BJ (cell line): ENCODE measurements at places on chromosomes 12 and 14. TPM values are rescaled to one million over a fixed set of nuclear protein-coding genes. Genes with fewer than 3 reads are reported as not detected.

The IKZF4 gene
- 1.9 and 2.9 TPM in 2 replicates for polyA plus RNA-seq

The AGAP2 gene
- polyA plus RNA-seq = 0.04 and 0.05 TPM in 2 replicates

The PRH1 gene
- 3.0 and 3.4 TPM in 2 replicates for polyA plus RNA-seq

The TRIM9 gene
- 0.02 TPM in 2 replicates for polyA plus RNA-seq

The LMNTD1 gene
- polyA plus RNA-seq = 0.76 and 1.1 TPM in 2 replicates

The FAM234B gene
- 2.4 and 2.8 TPM in 2 replicates for polyA plus RNA-seq

The RBM19 gene
- 12.7 and 15.5 TPM in 2 replicates for polyA plus RNA-seq

The TFCP2 gene
- polyA plus RNA-seq = 11.4 and 16.0 TPM in 2 replicates

The SLCO1B1 gene
- polyA plus RNA-seq = not detected in 2 replicates

The SERPINA5 gene
- 0.09 and 0.12 TPM in 2 replicates for polyA plus RNA-seq

The KRT77 gene
- polyA plus RNA-seq = not detected in 2 replicates

The KLHL33 gene
- polyA plus RNA-seq = 0.12 and 0.22 TPM in 2 replicates

The RAD9B gene
- 0.33 and 0.69 TPM in 2 replicates for polyA plus RNA-seq

The RPGRIP1 gene
- not detected in 2 replicates for polyA plus RNA-seq

The CIT gene
- polyA plus RNA-seq = 12.8 and 14.5 TPM in 2 replicates

The RNF212B gene
- not detected in 2 replicates for polyA plus RNA-seq

GRCh38 chr14:46404865-46405811 is 246.4 kb downstream of the RPL10L start:
- DNase-seq = no peak

DNA sequence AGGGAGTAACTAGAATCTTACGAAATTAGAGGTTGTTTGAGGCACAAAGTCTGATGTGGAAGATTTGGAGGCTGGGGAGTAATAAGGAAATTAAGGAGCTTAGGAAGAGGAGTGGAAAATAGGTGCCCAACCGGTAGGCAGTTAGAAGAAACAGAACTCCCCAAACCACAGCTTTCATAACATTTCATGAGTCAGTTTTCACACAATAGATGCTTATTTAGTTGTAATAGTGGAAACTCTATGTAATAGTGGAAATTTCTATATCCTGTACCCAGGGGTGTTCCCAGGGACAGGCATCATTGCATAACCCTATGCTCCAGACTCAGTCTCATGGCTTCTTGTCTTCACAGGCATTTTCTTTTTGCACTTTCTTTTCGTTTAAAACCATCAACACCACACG is 8.3 kb downstream of the C3AR1 start:
- no peak for DNase-seq

- DNase-seq = no peak
Observed at GRCh38 chr12:53456654-53457366, 4.9 kb downstream of the PCBP2 start.

- DNase-seq = no peak
Observed at GRCh38 chr12:47882781-47883546, 21.8 kb downstream of the VDR start.

GRCh38 chr12:45298047-45298446 is 82.2 kb downstream of the ANO6 start:
- no peak for DNase-seq

GRCh38 chr14:29927376-29928116 is at the start of gene PRKD1:
TSS of gene PRKD1 (minus strand) at chr14:29927847.
- DNase-seq = no peak

DNA sequence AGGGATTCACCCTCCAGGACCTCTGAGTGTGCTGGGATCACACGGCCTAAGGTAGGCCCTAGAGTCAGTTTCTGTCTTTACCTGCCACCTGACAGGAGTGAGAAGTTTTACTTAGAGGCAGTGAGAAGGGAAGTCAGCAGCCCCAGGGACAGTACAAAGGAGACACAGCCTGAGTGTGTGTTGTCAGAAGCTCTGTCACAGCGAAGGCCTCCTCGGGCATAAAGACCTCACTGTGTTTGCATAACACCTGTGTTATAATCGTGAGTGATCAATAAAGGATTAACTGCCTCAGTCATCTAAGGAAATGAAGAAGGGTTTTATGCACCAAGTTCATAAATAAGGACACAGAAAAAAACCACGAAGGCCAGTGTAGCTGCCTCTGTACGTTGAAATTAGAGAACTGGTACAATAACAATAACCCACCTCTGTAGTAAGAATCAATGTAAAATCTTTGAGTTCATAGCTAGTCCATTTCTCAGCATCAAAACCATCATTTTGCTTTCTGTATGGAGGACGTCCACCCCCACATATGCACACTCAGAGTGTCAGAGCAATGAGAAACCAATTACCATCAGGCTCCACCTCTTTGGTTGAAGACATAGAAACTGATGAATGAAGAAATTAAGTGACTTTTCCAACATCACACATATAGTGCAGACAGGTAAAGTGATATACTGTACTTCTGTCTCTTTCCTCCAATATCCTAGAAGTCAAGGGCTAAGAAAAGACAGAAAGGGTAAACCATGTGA is 159.3 kb downstream of the DAD1 start:
- DNase-seq = no peak

DNA sequence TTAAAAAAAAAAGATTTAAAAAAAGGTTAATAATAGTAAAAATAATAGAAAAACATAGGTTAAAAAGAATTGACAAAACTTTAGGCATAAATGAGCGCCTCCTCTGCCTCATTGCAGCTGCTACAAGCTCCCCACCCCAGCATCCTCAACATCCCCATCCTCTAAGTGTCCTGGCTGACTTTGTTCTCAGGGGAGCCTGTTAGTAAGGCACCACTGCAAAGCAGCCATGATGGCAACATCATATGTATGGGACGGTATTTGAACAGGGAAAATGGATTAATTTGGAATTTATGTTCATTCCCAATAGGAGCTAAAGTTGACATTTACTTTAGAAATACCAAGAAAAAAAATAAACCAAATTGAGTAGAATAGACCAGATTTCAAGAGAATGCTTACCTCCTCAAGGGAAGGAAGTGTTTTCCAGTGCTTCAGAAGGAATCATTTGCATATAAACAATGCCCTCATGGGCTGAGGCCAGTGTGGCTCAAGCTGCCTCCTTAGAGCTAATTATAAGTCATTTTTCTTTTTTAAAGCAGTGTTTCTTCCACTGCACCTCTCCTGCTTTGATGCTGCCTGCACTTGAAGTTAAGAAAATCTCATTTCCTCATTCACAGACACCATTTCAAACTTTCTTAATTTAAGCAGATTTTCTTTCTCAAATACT is 59.6 kb downstream of the DACT1 start:
- DNase-seq = no peak

DNA sequence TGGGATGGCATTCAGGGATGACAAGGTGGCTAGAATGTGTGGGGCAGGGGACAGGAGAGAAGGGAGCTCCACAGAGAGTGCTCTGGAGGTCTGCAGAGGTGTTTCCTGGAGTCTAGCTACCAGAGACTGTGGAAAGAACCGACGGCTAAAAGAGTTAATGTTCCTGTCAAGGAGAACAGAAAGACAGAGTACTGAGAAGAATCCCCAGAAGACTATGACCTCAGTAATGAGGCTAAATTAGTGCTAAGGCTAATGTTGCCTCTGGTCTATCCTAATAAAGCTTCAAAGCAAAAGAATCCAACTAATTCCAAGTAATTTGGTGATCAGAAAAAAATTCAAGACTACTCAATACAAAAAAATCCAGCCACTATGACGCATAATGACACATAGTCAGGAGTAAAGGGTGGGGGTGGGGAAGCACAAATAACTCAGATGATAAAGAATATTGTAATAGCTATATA is 44.7 kb downstream of the FERMT2 start:
- peak; percentile 71 for DNase-seq

GRCh38 chr12:87866578-87867292 is 162.5 kb downstream of the C12orf50 start:
- no peak for DNase-seq

DNA sequence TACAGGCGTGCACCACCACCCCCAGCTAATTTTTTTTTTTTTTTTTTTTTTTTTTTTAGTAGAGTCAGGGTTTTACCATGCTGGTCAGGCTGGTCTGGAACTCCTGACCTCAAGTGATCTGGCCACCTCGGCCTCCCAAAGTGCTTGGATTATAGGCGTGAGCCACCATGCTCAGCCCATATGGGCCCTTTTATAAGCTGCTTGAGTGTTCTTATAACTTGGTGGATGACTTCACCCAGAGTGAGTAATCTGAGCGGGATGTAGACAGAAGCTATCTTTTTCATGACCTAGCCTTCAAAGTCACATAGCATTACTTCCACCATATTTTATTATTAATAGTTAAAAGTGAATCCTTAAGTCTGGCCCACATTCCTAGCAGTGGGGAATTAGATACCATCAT is 16.4 kb downstream of the BBOF1 start:
- DNase-seq = no peak

GRCh38 chr12:26255893-26256645 is 60.7 kb downstream of the SSPN start:
- DNase-seq = no peak

GRCh38 chr12:60935981-60936761 is 1324.0 kb upstream of the USP15 start:
- DNase-seq = no peak

GRCh38 chr14:53328841-53329240 is 175.7 kb upstream of the DDHD1 start:
- DNase-seq = no peak

GRCh38 chr12:110741341-110742095 is 1.2 kb downstream of the PPP1CC start:
- DNase-seq = no peak

- DNase-seq = no peak
Observed at GRCh38 chr14:99633141-99633540, 11.8 kb upstream of the HHIPL1 start.

DNA sequence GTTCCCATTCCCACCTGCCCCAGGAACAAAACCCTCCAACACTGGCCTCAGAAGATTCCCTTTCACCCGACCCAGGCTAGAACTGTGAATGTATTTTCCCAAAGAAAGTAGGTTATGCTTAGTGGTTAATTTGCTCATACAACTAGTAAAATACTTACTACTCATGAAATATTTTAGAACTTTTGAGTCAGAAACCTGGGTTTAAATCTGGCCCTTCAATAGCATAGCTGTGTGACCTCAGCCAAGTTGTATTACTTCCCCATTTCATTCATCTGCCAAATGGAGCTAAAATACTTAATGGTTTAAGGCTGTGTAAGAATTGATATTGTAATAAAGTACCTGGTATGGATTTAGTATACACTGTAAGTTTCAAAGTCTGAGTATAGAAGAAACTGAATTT is 69.1 kb upstream of the DNM1L start:
- DNase-seq = no peak

- DNase-seq = peak; percentile 79
Observed at GRCh38 chr12:5384015-5384414, 47.9 kb upstream of the NTF3 start.

DNA sequence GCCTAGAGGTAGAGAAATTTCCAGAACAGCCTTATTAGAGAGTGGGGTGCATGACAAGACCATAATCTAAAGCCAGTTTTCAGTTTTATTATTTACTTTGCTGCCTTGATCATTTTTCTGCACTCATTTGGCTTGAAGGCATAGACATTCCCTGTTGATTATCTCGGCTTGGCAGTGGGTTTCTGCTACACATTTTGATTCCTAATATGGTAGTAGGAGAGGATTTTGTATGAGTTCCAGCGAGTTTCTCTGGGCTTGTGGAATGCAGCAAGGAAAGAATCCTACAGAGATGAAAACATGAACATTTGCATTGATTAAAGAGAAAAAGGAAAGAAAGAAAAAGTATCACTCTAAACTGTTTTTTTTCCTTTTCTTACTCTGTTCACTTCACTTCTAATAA is 281.2 kb downstream of the PAWR start:
- no peak for DNase-seq

DNA sequence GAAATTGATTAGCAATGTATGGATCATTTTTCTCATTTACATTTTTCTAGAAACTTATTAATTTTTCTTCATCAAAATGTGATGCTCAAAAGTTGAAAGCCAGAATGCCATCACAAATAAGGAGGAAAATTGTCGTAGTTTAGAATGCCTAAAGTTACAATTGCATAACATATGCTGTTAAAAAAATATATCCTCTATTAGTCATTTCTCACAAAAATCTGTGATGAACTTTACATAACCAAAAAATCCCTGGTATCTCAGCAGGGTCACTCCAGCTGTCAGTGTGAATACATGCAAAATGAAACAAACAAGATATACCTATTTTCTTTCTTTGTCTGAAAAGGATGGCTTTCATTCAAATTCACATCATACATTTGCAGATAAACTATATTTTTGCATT is 358.9 kb downstream of the PAWR start:
- DNase-seq = peak; percentile 23

- no peak for DNase-seq
Observed at GRCh38 chr12:6145564-6145963, 21.1 kb upstream of the VWF start.

- DNase-seq = no peak
Observed at GRCh38 chr12:130953771-130954543, at the start of gene ADGRD1. TSS of gene ADGRD1 (plus strand) at chr12:130953907. CDS start at chr12:130954466, 559 bp downstream.

DNA sequence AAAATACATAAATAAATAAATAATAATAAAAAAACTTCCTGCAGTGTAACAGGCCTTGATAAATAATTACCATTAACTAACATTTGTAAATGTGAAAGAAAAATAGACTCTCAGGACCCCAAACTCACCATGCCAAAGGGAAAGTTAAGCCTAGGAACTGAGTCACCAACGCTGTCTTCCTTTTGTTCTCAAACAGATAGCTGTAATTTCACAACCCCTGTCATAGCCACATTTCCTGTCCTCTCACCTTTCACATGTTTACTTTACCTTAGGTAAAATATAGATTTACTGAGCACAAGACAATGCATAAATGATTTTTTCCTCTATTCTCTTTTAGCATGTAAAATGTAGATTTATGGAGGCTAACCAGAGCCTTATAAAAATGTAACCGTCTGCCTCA is 35.9 kb upstream of the CHST11 start:
- DNase-seq = no peak

GRCh38 chr12:91250273-91250665 is 67.7 kb upstream of the DCN start:
- no peak for DNase-seq

DNA sequence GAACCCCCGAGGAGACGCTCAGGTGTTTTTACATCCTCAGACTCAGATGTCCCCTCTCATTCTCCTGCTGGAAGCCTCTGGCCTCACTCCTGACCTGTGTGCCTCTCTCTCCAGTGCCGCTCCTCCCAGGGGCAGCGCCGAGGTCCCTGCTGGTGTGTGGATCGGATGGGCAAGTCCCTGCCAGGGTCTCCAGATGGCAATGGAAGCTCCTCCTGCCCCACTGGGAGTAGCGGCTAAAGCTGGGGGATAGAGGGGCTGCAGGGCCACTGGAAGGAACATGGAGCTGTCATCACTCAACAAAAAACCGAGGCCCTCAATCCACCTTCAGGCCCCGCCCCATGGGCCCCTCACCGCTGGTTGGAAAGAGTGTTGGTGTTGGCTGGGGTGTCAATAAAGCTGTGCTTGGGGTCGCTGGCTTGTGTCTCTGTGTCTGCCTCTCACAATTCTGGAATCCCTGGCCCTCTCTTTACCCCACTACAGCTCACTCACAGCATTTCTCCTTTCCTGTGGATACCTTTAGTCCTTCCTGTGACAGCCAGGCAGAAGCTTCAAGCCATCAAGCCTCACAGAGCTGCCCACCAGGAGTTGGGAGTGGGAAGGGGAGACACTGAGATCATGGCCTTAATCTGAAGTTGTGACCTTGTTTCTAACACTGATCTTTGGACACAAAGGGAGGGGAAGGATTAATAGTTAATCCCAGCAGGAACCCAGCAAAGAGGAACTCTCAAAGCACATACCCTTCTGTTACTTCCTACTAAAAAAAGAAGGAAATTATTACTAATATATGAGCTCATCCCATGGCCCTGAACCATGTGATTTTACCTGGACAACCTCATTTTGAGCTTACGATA is 1.1 kb upstream of the SOAT2 start:
- no peak for DNase-seq

- DNase-seq = no peak
Observed at GRCh38 chr12:92952394-92952793, 23.3 kb upstream of the EEA1 start.
